Stimulated activated CD4-positive, alpha-beta T cell treated with anti-CD3 and anti-CD28 coated beads, Interleukin-4, amount 100 ng/mL, for 1 hour (primary cell): ENCODE measurements at places on chromosomes 13 and 19.

- no peak for DNase-seq
These were observed 74.7 kb downstream of the KLF5 start for GRCh38 chr13:73133531-73133930.

GRCh38 chr13:45861322-45861721, 9.8 kb upstream of the SIAH3 start:
- no peak for DNase-seq

DNA sequence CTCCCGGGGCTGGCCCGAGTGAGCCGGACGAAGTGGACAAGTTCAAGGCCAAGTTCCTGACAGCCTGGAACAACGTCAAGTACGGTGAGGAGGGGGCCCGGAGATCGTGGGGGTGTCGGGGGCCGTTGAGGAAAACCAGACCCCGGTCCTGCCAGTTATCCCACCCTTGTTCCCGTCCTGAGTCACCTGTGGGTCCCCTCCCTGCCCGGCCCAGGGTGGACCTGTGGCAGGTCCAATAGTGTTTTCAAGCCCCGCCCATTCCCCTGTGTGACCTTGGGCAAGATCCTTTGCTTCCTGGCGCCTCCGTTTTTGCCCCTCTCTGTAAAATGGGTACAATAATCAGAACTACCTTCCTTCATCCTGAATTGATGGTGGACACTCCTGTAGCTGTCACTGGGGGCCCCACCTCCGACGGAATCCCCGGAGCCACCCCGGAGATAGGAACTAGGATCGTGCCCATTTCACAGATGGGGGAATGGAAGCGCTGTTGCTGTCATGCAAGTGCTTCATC, 593 bp downstream of the ATG4D start:
- DNase-seq: peak; percentile 25

DNA sequence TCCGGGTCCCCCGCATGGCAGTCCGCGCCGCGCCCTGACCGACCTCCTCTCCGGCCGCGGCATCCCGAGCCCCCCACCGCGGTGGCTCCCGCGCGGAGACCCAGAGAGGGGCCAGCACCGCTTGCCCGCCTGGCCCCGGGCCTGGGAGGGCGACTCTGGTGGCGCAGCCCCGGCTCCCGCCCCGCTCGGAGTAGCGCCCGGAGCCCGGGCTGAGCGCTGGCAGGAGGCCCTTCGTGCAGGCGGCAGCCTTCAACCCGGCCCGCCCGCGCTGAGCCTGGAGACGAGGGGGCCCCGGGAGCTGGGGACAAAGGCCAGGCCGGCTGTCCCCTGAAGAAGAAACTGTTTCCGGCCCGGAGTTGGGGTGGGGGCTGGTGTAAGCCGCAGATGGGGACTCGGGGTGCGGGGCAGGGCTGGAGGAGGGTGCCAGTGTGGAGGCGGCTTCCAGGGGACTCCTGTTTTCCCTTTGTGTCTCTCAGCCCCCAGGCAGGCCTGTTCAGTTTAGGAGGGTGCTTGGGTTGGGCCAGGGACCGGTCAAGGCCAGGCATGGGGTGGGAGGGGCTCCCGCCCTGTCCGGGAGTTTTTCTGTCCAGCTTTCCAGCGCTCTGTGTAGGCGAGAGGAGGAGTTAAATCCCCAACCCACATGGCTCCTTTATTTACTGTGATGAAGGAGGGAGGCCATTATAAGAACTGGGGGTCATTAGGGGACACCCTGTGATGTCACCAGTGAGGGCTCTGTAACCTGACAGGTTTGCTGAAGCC, 935 bp downstream of the LRP3 start:
- DNase-seq: no peak

DNA sequence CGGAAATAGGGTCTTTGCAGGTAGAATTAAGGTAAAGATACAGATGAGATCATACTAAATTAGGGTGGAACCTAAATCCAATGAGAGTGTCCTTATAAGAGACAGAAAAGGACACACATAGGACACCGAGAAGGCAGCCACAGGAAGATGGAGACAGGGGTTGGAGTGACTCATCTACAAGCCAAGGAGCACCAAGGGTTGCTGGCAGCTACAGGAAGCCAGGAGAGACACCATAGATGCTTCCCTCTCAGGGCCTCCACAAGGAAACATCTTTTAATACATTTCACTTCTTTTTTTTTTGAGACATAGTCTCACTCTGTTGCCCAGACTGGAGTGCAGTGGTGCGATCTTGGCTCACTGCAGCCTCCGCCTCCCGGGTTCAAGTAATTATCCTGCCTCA, 10.1 kb downstream of the TMEM143 start:
- DNase-seq: no peak

DNA sequence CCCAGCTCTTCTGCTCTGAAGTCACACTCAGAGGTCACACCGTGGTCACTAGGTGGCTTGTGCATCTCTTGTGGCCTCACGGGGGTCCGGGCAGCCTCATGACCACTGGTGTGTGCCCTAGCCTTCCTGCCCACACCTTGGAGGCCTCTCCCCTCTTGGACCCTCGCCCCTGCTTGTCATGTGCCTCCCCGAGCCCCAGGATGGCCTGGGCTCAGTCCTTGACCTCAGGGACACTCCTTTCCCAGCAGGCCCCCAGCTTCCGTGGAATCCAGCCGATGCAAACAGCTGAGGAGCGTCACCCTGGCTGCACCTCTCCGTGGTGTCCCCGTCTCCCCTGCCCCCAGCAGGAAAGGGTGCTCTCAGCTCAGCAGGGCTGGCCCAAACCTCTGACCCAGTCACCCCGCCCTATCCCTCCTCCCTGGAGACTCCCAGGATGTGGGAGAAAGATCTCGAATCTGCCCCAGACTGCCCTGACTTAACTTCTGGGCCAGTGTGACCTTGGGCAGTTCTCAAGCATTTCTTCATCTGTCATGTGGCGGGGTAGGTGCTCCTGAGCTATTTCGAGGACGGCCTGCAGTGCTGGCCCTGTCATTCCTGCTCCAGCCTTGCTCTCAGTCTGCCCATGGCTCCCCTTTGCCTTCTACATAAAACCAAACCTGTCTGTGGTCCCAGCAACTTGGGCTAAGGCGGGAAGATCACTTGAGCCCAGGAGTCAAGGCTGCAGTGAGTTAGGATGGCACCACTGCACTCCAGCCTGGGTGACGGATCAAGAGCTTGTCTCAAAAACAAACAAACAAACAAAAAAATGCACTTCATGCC, 4.6 kb upstream of the SLC25A42 start:
- DNase-seq: no peak

DNA sequence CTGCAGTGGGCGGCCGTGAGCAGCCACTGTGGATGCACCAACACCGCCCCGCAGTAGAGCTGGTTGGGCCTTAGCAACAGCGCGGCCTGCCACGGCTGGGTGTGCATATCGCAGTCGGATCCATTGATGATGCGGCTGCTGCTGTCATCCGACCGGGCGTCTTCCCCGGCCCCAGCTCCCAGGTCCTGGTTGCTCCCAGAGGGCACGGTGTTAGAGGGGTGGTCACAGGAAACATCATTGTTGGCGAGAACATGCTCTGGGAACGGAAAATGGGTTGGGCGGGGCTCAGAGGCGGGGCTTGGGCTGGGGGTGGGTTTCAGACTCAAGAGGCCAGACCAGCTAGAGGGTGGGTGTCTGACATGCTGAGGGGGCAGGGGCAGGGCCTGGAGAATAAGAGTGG, 3.0 kb downstream of the KLK5 start:
- DNase-seq: no peak

DNA sequence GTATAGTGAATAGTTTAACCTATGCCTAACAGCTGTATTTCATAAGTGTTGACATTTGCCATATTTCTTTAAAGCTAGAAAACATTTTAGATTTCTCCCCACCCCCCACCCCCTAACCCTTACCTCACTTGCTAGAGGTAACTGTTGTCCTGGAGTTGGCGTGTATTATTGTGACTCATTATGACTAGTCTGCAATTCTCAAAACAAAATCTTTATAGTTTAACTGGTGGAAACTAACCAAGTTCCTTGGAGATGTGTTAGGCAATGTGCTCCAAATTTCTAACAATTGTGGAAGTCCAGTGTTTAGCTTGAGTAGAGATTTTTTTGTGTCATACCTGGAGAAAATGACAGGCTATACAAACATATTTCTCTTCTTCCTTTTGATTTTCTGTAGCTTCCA, 38.0 kb downstream of the KCTD4 start:
- DNase-seq: no peak
